ENCODE measurements at places on chromosomes 6 and 20.

DNA sequence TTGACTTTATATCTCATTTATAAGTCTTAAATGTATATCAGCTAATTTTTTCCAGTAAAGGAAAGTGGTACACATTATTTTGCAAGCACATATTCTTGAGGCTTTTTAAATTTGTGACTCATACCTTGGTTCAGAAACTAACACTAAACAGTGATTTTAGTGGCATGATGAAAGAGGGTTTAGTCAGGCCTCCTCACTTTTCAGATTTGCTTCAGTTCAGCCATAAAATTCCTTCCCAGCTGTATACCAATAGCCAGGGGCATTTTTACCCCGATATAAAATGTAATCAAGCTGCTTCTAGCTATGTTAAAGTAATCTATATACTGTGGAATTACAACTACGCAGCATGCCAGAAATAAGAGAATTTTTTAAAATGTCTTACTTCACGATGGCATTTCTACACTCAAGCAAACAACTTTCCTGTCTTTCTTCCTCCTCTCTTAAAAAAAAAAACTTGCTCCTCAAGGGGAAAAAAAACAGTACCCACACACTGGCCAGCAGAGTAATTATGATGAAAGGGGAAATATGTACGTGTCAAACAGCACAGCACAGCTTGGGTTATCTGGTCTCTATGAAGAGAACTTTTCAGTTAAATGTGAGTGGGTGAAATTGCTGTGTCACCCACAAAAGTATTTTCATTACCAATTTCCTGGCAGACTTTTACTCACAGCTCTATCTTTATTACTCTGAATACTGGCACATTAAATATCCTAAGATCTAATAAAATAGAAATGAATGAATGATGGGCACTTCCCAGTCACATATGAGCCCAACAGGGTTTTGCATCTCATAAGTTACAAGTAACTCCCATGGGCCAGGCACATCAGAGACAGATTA lies 244.8 kb upstream of the TENT5A start:
- no peaks in the 10 kb centered on the region for H3K36me3 ChIP-seq
- H3K27me3 ChIP-seq, result peaks cover 6% of the 10 kb centered on the region
- no peaks in the 10 kb centered on the region for H3K4me1 ChIP-seq
- H3K4me3 ChIP-seq, result no peak overlapping the region
- H3K27ac ChIP-seq, result peak overlapping the region; percentile 5
- no peak for DNase-seq

DNA sequence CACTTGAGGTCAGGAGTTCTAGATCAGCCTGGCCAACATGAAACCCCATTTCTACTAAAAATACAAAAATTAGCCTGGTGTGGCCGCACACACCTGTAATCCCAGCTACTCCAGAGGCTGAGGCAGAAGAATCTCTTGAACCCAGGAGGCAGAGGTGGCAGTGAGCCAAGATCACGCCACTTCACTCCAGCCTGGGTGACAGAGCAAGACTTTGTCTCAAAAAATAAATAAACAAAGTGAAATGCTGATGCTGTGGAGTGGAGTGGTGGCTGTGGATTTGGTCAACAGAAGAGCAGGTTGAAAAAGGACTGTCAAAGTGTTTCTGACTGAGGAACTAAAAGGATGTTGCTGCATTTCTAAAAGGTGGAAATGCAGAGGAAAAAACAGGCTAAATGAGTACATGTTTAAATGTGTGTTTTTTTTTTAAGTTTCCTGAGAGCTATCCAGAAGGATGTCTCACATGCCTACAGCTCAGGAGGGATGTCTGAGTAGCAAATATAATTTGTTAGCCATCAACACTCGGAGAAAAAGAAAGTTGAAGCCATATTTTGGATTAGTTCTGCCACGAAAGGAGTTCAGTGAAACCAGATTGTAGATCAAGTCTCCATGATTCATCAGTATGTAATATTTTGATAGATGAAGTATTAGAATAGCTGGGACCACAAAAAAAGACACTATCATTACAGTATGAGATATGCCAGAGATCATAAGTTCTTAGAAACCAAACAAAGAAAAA lies 621.1 kb upstream of the ADGRB3 start:
- no peaks in the 10 kb centered on the region for H3K4me1 ChIP-seq
- no peak overlapping the region for H3K4me3 ChIP-seq
- H3K36me3 ChIP-seq, result no peaks in the 10 kb centered on the region
- no peak overlapping the region for H3K27ac ChIP-seq
- no peak for DNase-seq

DNA sequence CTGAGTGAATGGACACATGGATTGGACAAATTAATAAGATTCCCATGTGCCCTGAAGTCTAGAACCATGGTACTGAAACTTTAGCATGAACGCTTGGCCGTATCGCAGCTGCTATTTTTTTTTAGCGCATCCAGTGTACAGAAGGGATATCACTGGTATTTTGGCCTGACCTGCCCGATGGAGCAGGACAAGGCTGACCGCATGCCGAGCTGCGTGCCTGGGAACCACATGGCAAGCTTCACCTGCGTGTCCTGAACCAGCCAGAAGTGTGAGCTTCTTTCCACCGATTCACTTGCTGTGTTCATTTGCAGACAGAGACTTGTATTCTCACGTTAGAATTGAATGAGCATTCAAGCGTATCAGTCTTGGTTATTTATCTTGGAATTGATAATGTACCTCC lies 145.7 kb downstream of the CDH4 start:
- DNase-seq, result no peak
- no peak overlapping the region for H3K4me3 ChIP-seq
- no peaks in the 10 kb centered on the region for H3K27me3 ChIP-seq
- H3K36me3 ChIP-seq, result no peaks in the 10 kb centered on the region
- H3K4me1 ChIP-seq, result no peaks in the 10 kb centered on the region

- no peaks in the 10 kb centered on the region for H3K4me1 ChIP-seq
- H3K4me3 ChIP-seq, result no peak overlapping the region
- H3K27me3 ChIP-seq, result no peaks in the 10 kb centered on the region
- DNase-seq, result no peak
- H3K27ac ChIP-seq, result no peak overlapping the region
Measured at GRCh38 chr20:38126146-38126921, 38.7 kb downstream of the TGM2 start.

- no peaks in the 10 kb centered on the region for H3K27me3 ChIP-seq
- peaks cover 15% of the 10 kb centered on the region for H3K4me1 ChIP-seq
- H3K36me3 ChIP-seq, result no peaks in the 10 kb centered on the region
- no peak overlapping the region for H3K27ac ChIP-seq
- H3K4me3 ChIP-seq, result no peak overlapping the region
- no peak for DNase-seq
Measured at GRCh38 chr20:52311209-52311794, 119.7 kb upstream of the ZFP64 start.

DNA sequence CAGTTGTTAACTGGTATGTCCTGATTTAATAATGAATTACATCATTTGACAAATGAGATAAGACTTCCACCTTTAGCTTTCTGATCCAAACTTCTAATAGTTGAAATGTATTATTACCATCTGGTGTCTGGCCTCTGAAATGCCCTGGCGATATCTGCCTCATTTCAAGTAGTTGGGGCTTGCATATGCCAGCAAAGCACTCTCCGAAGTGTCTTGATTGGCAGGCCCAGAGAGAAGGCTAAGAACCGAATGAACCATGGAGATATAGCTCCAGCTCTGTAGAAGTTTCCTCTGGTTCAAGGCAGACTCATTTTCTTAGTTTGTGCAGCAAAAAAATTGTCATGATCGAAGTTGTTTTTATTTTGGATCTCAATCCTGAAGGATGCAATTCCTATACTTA lies 13.4 kb upstream of the HIVEP2 start:
- H3K27me3 ChIP-seq, result no peaks in the 10 kb centered on the region
- DNase-seq, result no peak
- H3K36me3 ChIP-seq, result peaks cover 12% of the 10 kb centered on the region
- H3K4me1 ChIP-seq, result peaks cover 2% of the 10 kb centered on the region
- no peak overlapping the region for H3K4me3 ChIP-seq

GRCh38 chr6:100719883-100720682 lies 161.0 kb downstream of the ASCC3 start:
- H3K36me3 ChIP-seq, result peaks cover 25% of the 10 kb centered on the region
- no peak for DNase-seq
- no peak overlapping the region for H3K27ac ChIP-seq
- no peaks in the 10 kb centered on the region for H3K27me3 ChIP-seq
- no peak overlapping the region for H3K4me3 ChIP-seq

DNA sequence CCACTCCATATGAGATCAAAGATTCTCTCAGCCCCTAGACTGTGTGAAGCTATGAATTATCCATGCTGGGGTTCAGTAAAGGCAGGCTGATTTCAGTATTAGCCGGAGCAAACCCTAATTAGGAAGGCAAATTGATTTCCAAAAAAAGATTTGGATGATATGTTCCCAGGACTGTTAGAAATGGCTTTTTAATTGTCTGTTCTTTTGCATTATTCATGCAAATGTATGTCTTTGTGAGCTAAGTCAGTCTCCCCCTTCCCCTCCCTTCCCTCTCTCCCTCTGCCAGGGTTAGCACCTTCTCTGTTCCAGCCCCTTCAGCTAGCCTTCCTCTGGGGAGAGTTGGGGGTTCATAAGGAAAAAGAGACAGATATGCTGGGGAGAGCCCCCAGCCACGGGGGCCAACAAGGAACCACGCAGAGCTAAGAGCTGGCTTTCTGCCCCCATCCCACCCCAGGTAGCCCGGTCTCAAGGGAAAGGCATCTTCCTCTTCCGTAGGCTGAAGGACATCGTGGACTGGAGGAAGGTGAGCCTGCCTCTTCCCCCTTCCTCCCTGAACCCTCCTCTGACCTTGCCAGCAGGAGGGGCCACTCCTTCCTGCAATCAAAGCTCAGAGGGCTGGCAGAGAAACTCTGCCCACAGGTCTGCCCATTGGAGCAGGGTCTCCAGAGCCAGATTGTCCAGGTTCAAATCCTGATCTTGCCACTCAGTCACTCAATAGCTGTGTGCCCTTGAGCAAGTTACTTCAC lies 32.3 kb downstream of the PDRG1 start:
- H3K4me3 ChIP-seq, result no peak overlapping the region
- H3K27ac ChIP-seq, result no peak overlapping the region
- peaks cover 32% of the 10 kb centered on the region for H3K27me3 ChIP-seq
- no peak for DNase-seq
- H3K36me3 ChIP-seq, result no peaks in the 10 kb centered on the region

- no peak for DNase-seq
- H3K4me3 ChIP-seq, result no peak overlapping the region
- H3K4me1 ChIP-seq, result no peaks in the 10 kb centered on the region
- no peaks in the 10 kb centered on the region for H3K36me3 ChIP-seq
- H3K27ac ChIP-seq, result no peak overlapping the region
Measured at GRCh38 chr6:110053395-110054240, 75.5 kb downstream of the GPR6 start.

DNA sequence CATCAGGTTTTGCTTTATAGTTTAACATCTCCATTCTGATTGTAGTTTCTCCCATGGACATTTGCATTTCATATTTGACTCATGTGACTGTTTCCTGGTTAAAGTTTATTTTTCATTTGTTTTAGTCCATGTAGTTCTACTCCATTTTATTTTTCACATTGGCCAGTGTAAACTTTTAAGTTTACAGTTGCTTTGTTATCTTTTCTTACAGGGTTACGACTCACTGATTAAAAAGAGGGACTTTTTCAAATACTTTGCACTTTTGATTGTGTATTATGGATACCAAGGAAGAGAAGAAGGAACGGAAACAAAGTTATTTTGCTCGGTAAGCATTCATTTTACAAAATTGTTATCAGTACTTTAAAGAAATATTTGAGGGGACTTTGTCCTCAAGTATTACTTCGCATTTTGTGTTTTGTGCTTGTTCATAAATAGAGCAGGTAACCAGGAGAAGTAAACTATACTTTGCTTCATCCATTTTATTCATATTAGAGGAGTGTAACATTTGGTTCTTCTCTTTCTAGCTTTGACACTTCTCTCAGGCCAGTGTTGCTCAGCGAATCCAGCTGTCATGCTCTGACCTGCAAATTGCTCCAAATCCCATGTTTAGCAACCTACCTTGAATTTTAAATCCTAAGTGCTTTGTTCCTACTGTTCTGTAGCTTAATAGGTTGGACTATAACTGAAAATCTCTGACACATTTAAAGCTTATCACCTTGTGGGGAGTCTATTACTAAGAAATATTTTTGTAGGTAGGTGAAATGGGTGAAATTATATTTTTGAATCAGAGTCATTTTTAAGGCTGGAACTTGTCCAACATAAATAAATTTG lies 24.5 kb downstream of the NCOA7 start:
- H3K27ac ChIP-seq, result no peak overlapping the region
- H3K27me3 ChIP-seq, result no peaks in the 10 kb centered on the region
- peaks cover 53% of the 10 kb centered on the region for H3K4me1 ChIP-seq

GRCh38 chr6:134211297-134211696 lies 106.6 kb downstream of the SGK1 start:
- H3K4me3 ChIP-seq, result no peak overlapping the region
- H3K27me3 ChIP-seq, result no peaks in the 10 kb centered on the region
- H3K4me1 ChIP-seq, result peaks cover 2% of the 10 kb centered on the region
- no peak for DNase-seq

GRCh38 chr6:112054555-112055190 lies 769 bp downstream of the CCN6 start:
- no peaks in the 10 kb centered on the region for H3K4me1 ChIP-seq
- no peak for DNase-seq
- no peak overlapping the region for H3K27ac ChIP-seq

DNA sequence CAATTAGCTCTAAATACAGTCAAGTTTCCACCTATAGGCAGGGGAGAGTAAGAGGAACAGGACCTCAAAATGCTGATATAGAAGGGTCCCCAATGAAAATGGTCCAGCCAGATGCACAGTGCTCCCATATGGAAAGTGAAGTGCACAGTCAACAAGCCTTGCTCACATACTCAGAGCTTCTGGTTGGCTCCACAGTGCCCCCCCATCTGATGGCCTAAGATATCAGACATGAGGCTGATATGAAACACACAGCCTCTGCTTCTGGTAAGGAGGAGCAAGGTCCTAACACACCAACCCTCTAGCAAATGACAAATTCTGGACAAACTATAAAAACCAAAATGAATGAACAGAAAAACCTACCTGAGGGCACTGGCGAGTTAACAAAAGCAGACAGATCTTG lies 111.4 kb upstream of the EMILIN3 start:
- no peak for DNase-seq
- peaks cover 25% of the 10 kb centered on the region for H3K4me1 ChIP-seq
- no peak overlapping the region for H3K4me3 ChIP-seq
- H3K36me3 ChIP-seq, result peaks cover 15% of the 10 kb centered on the region
- no peaks in the 10 kb centered on the region for H3K27me3 ChIP-seq
- peak overlapping the region; percentile 34 for H3K27ac ChIP-seq

DNA sequence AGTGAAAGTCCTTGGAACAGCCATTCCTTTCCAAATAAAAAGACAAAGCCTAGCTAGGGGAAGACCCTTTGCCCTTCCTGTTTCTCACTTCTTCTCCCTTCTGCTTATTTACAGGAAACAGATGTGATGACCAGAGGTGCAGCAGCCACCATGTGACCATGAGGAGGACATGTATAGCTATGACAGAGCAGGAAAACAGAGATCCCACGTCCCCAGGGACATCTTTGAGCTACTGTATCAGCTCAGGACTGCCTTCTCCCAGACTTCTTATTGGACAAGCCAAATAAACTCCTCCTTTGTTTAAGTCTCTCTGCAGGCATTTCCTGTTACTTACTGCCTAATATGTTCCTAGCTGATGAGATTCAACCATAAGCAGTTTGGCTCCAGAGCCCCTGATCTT lies 133.1 kb upstream of the MLN start:
- no peak for DNase-seq
- peaks cover 5% of the 10 kb centered on the region for H3K4me1 ChIP-seq
- H3K27me3 ChIP-seq, result no peaks in the 10 kb centered on the region
- H3K36me3 ChIP-seq, result no peaks in the 10 kb centered on the region

- H3K36me3 ChIP-seq, result peaks cover 16% of the 10 kb centered on the region
- H3K27me3 ChIP-seq, result no peaks in the 10 kb centered on the region
- H3K4me1 ChIP-seq, result peaks cover 9% of the 10 kb centered on the region
- no peak overlapping the region for H3K27ac ChIP-seq
Measured at GRCh38 chr6:154888421-154889295, 106.5 kb upstream of the TIAM2 start.

- H3K4me1 ChIP-seq, result no peaks in the 10 kb centered on the region
- H3K27me3 ChIP-seq, result peaks cover 34% of the 10 kb centered on the region
Measured at GRCh38 chr6:43467752-43468151, 9.6 kb upstream of the TJAP1 start.

Measured in activated naive CD8-positive, alpha-beta T cell treated with anti-CD3 and anti-CD28 coated beads for 36 hours (primary cell).